ENCODE measurements at places on chromosomes 1 and 21.
A peak's percentile ranks its signal among the peaks of the same experiment; 100 is the strongest.

DNA sequence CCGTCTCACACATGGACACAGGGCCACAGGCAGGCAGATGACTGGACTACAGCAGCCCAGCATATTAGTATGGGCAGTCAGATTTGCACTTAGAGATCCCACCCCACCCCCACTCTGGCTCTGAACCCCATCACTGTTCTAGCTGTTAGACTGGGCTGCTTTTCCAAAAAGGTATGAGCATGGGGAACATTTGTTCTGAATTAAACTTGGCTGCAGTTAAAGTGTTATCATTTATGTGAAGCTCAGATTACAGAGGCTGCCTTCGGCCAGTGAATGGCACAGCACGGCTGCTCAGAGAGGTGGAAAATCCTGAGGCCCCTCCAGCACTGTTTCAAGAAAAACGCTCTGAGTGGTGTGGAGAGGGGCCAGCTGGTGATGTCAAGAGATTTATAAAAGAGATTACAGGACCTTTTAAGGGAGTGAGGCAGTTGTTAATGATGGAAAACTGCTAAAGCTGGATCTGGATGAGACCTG, 6.9 kb upstream of the NOS1AP start:
- DNase-seq: peak; percentile 21
- H3K4me1 ChIP-seq: peaks cover 32% of the 10 kb centered on the region
- H3K27ac ChIP-seq: peak overlapping the region; percentile 11
- no peaks in the 10 kb centered on the region for H3K36me3 ChIP-seq
- peak overlapping the region; percentile 1 for H3K4me3 ChIP-seq
- H3K27me3 ChIP-seq: peaks cover 3% of the 10 kb centered on the region

GRCh38 chr1:184163674-184164465, 112.3 kb downstream of the TSEN15 start:
- H3K4me3 ChIP-seq: no peak overlapping the region
- H3K27me3 ChIP-seq: peaks cover 6% of the 10 kb centered on the region
- DNase-seq: no peak
- H3K27ac ChIP-seq: peak overlapping the region; percentile 53

DNA sequence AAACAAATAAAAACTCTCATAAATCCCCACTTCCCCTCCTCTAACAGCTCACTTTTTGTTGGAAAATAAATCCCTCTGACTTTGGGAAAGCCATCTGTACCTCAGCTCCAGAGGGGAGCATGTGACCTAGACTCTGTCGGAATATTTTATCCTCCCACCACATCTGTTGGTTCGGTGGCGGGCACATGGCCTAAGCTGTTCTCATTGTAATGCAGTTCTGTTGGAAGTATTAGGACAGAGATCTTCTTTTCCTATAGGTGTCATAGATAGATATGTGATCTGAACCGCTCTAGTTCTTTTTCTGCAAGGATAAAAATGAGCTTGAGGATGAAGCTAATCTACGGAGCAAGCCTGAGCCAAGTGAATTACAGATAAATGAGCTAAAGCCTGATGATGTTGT, 50.5 kb upstream of the EPS8L3 start:
- no peak overlapping the region for H3K27ac ChIP-seq
- DNase-seq: no peak
- no peaks in the 10 kb centered on the region for H3K27me3 ChIP-seq
- peaks cover 5% of the 10 kb centered on the region for H3K36me3 ChIP-seq
- no peak overlapping the region for H3K4me3 ChIP-seq

DNA sequence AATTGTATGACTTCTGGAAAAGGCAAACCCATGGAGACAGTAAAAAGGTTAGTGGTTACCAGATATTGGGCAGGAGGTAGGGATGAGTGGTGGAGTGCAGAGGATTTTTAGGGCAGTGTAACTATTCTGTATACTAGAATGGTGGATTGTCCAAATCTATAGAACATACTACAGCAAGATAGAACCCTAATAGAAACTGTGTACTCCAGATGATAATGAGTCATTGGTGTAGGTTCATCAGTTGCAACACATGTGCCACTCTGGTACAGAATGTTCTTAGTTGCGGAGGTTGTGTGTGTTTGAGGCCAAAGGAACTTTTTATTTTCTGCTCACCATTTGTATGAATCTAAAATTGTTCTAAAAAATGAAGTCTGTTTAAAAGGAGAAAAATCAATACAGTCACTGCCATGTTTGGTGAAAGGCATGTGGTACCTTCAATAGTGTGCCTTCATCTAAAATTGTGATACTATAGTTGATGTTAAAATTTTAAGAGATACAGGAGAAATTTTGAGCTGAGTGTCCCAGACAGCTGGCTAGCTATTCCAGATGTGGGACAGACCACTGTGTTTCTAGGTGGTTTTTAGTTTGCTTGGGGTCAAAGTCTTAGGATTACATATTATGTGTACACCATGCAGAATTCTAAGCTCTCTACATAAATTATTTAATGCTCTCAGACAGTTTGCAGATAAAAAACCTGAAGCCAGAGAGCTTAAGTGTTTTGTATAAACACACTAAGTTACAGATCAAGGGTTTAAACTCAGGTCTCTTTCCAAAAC, 150.5 kb downstream of the RPS6KC1 start:
- H3K27ac ChIP-seq: no peak overlapping the region
- no peak overlapping the region for H3K4me3 ChIP-seq
- H3K27me3 ChIP-seq: no peaks in the 10 kb centered on the region
- peaks cover under 1% of the 10 kb centered on the region for H3K4me1 ChIP-seq
- DNase-seq: no peak
- H3K36me3 ChIP-seq: peaks cover 60% of the 10 kb centered on the region

DNA sequence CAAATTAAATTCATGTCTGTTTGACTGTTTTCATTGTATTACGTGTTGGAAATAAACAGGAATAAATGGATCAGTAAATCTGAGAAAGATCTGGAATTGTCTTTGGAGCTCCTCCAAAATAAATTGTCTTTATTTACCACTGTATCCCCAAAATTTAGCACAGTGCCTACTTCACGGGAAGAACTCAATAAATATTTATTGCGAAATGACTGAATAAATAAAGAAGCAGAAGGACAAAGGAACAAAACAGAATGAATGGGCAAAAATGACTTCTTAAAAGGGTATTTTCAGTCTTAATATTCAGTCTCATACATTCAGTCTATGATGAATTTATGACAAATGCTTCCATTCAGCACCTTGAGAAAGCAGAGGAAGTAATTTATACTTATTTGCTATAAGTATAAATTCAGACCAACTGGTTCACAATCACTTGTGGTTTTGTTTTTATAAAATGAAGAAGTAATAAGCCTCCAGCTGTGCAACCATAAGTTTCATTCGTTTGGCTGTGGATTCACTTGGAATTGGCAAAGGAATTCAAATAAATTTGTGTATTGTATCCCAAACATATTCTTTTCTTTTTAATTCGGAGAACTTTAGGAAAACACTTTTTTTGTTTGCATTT, 19.2 kb upstream of the PRKAA2 start:
- H3K27me3 ChIP-seq: peaks cover 4% of the 10 kb centered on the region
- no peak overlapping the region for H3K27ac ChIP-seq
- H3K4me1 ChIP-seq: no peaks in the 10 kb centered on the region
- H3K36me3 ChIP-seq: no peaks in the 10 kb centered on the region

GRCh38 chr1:188423073-188423472, 1594.3 kb downstream of the PLA2G4A start:
- H3K4me3 ChIP-seq: no peak overlapping the region
- no peak for DNase-seq
- no peaks in the 10 kb centered on the region for H3K27me3 ChIP-seq
- H3K4me1 ChIP-seq: no peaks in the 10 kb centered on the region
- H3K36me3 ChIP-seq: no peaks in the 10 kb centered on the region

- peaks cover 22% of the 10 kb centered on the region for H3K27me3 ChIP-seq
- H3K4me1 ChIP-seq: no peaks in the 10 kb centered on the region
- no peak overlapping the region for H3K27ac ChIP-seq
- DNase-seq: no peak
- no peaks in the 10 kb centered on the region for H3K36me3 ChIP-seq
These were observed 16.0 kb upstream of the SCCPDH start for GRCh38 chr1:246708166-246708565.

GRCh38 chr1:87888446-87888845, 559.8 kb downstream of the LMO4 start:
- H3K36me3 ChIP-seq: no peaks in the 10 kb centered on the region
- H3K27me3 ChIP-seq: no peaks in the 10 kb centered on the region
- no peak overlapping the region for H3K27ac ChIP-seq
- no peak for DNase-seq
- no peak overlapping the region for H3K4me3 ChIP-seq
- peaks cover 33% of the 10 kb centered on the region for H3K4me1 ChIP-seq

DNA sequence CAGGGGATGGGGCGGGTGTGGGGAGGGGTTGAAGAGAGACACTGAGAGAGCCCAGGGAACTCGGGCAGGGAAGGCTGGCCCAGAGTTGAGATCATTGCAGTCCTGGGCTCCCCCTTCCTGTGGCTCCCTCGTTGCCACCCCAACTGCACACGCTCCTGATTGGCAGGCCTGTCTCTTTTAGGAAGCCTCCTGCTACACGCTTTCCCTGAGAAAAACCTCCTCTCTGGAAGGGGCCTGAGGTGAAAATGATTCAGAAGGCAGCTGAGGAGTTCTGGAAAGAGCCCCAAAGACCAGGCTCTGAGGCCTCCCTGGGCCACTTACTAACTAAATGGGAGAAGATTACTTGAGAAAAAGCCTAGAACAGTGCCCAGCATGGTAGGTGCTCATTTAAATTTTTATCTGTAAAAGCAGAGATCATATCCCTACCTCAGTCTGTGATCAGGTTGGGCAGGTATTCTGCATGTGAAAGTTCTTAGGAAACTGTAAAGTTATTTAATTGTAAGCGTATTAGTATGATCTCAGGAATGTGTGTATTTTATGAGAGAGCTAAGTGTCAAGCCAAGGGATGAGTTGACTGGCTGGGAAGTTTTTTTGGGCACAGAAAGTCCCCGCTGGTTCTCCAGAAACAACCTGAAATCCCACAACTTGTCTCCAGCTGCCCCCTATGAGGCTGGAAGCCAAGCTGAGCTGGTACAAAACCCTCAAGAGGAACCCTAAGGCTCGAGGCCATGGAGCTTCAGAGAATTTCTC, 65.2 kb upstream of the EPS8L3 start:
- peaks cover 4% of the 10 kb centered on the region for H3K36me3 ChIP-seq
- no peak overlapping the region for H3K27ac ChIP-seq
- H3K4me1 ChIP-seq: peaks cover 16% of the 10 kb centered on the region
- H3K4me3 ChIP-seq: no peak overlapping the region
- peaks cover 7% of the 10 kb centered on the region for H3K27me3 ChIP-seq

DNA sequence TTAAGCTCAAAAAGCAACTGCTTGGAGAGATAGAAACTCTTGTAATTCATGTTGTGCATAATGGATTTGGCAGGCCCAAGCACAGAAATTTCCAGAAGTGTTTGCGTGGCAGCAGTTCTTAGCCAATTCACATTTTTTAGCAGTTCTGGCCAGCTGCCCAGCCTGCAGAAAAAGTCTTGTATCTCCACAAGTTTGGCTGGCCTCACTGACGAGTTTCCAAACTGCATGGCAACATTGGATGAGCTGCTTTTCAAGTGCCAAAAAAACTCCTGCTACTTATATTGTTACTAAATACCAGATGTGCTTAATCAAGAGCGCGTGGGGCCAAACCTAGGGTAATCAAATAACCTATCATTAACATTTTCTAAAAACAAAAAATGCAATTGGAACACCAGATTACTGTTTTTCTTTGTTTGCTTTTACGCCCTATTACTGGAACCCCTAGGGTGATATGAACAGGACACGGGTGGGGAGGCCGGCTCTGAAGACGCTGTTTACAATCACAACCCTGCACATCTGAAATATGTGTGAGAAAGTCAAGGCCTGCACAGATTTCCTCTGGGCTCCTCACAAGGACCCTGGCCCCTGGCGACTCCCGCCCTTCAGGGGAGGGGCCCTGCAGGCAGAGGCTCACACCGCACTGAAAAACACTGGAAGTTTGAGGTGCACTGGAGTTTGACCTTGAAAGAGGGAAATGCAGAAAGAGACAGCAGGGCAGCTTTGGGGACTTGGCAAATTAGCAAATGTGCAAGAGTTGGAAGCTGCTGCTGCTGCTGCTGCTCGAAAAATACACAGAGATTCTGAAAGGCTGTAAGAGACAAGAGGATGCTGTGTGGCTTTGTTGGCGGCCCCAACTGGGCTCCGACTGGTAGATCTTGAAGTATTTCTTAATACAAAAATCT, 55.2 kb upstream of the TARBP1 start:
- peaks cover 92% of the 10 kb centered on the region for H3K4me1 ChIP-seq
- DNase-seq: no peak
- H3K27me3 ChIP-seq: peaks cover 10% of the 10 kb centered on the region
- H3K36me3 ChIP-seq: no peaks in the 10 kb centered on the region
- peak overlapping the region; percentile 15 for H3K4me3 ChIP-seq

- DNase-seq: no peak
- H3K4me1 ChIP-seq: peaks cover 6% of the 10 kb centered on the region
- H3K4me3 ChIP-seq: no peak overlapping the region
- no peak overlapping the region for H3K27ac ChIP-seq
- peaks cover 8% of the 10 kb centered on the region for H3K27me3 ChIP-seq
These were observed 4.0 kb upstream of the GBP5 start for GRCh38 chr1:89276690-89277089.

DNA sequence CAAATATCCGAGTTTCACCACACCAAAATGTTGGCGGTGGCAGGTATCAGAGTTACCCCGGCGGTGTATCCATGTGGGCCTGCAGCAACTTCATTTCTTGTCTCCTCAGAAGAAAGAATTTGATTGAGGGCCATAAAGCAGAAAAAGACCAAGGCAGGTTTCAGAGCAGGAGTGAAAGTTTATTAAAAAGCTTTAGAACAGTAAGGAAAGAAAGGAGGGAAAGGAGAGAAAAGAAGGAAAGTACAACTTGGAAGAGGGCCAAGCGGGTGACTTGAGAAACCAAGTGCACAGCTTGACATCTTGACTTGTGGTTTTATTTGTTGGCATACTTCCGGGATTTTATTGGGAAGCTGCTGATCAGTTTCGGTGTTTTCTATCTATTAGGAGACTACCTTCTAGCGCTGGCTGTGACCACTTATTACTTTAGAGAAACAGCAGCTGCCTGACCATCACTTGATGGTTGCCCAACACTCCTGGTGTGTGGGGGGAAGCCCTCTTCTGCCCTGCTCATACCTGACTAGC, 75.5 kb upstream of the RAB3GAP2 start:
- H3K27me3 ChIP-seq: no peaks in the 10 kb centered on the region
- no peak overlapping the region for H3K4me3 ChIP-seq
- peaks cover 4% of the 10 kb centered on the region for H3K4me1 ChIP-seq
- no peaks in the 10 kb centered on the region for H3K36me3 ChIP-seq
- DNase-seq: no peak

- no peak overlapping the region for H3K4me3 ChIP-seq
- peaks cover 47% of the 10 kb centered on the region for H3K4me1 ChIP-seq
- no peak for DNase-seq
- peaks cover 39% of the 10 kb centered on the region for H3K27me3 ChIP-seq
These were observed 15.8 kb upstream of the CAMK1G start for GRCh38 chr1:209567698-209568175.

GRCh38 chr1:245087723-245088122, 67.1 kb upstream of the KIF26B start:
- H3K4me3 ChIP-seq: no peak overlapping the region
- peaks cover 36% of the 10 kb centered on the region for H3K36me3 ChIP-seq
- H3K27ac ChIP-seq: no peak overlapping the region
- H3K27me3 ChIP-seq: no peaks in the 10 kb centered on the region
- H3K4me1 ChIP-seq: no peaks in the 10 kb centered on the region

DNA sequence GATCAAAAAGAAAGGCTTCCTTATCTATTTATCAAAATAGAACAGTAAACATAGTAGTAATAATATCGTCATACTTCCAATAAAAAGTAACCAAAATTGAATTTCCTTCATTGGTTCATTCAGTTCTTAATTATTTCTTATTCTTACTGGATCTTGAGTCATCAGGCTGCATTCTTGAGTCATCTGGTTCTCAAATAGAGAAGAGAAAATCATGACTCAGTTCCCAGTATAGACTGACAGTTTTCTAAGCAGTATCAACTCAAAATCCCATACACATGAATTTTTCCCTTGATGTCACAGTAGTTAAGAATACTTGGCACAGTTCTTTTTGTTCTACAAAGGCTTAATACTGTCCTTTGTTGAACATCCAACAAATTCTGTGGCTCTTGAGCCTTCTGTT, 626.9 kb upstream of the ADGRL4 start:
- H3K4me3 ChIP-seq: no peak overlapping the region
- no peaks in the 10 kb centered on the region for H3K36me3 ChIP-seq
- H3K27ac ChIP-seq: no peak overlapping the region
